ENCODE measurements at places on chromosomes 11 and 22. TPM values are rescaled to one million over a fixed set of nuclear protein-coding genes. Genes with fewer than 3 reads are reported as not detected.
A peak's percentile ranks its signal among the peaks of the same experiment; 100 is the strongest.

DNA sequence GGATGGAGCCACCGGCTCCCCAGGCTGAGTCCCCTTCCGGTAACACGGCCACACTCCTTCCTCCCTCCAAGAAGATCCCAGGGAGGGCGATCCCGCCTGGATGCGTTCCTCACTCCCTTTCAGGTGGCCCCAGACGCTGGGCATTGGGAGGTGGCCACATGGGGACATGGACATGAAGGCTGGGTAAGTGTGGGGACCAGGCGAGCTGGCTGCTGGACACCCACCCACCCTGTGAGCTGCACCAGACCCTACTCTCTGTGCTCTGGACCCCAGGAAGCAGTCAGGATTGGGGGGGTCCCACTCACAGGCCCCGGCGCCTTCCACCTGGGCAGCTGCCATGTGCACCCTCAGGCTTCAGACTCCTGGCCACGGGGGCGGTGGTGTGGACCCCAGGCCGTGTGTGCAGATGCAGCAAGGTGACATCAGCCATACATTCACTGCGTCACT is 932.8 kb downstream of the BRD1 start:
- peak; percentile 60 for DNase-seq

- DNase-seq = no peak
Measured at GRCh38 chr11:61054513-61054912, 47.8 kb upstream of the CD5 start.

- DNase-seq = no peak
Measured at GRCh38 chr11:72971192-72971967, 157.2 kb downstream of the ATG16L2 start.

DNA sequence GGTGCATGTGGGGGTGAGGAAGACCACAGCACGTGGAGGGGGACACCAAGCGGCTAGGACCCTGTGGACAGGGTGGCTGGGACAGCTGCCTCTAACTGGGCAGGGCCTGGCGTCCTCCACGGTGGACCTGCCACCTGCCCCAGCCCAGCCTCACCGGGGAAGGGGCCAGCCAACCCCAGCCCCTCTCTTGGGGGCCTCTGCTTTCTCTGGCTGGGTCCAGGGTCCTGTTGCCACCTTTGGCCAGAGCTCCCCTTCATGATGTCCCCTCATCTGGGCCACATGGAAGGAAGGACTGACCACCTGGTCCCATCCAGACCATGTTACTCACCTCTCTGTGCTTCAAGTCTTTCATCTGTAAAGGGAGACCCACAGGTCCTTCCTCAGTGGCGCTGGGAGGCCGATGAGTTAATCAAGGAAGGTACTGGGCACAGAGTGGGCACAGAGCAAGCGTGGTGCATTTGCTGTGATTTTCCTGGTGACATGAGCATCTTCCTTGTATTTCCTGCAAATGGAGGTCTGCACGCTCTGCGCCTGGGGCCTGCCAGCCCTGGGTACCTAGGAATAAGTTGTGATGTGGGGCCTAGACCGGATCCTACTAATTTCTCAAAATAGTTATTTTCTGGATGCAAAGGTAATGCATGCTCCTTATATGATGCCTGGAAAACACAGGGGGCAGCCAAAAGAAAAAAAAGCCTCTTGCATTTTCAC is 538.4 kb downstream of the TBC1D22A start:
- DNase-seq = peak; percentile 66

DNA sequence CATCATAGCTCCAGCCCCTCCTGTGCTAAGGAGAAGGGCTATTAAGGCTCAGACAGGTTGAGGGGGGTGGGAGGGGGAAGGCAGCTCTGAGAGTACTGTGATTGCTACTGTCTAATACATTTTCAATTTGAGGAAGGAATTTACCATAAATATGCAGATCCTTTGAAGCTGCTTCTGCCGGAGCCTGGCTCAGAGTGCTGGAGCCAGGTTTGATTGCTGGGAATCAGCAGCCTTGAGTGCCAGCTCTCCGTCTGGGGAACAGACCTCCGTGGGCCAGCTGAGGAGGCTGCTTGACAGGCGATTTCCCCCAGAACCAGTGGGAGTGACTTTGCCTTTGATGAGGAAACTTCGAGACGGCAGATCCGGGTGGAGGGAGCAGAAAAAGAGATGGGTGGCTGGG is 141.7 kb upstream of the TBCEL start:
- no peak for DNase-seq

DNA sequence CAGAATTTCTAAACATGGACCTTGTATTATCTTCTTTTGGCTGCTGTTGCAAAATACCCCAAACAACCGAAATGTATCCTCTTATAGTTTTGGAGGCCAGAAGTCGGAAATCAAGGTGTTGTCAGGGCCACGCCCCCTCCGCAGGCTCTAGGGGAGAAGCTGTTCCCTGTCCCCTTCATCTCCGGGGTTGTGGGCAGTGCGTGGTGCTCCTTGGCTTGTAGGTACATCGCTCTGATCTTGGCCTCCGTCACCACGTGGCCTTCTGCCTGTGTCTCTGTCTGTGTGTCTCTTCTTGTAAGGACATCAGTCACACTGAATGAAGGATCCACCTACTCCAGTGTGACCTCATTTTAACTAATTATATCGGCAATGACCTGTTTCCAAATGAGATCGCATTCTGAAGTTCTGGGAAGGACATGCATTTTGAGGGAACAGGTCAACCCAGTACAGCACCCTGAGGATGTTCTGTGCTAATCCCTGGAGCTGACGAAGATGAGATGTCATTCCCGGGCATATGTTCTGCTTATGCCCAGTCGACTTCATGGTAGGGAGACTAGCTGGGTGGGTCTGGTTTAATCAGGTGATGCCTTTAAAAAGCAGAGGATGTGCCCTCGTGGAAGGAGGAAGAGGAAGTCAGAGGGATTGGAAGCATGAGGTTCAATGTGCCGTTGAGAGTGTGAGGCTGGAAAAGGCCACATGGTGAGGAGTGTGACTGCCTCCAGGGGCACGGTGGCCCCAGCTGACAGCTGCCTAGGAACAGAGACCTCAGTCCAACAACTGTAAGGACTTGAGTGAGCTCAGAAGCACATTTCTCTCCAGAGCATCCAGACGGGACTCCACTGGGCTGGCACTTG is 531.1 kb downstream of the TBC1D22A start:
- DNase-seq = no peak

DNA sequence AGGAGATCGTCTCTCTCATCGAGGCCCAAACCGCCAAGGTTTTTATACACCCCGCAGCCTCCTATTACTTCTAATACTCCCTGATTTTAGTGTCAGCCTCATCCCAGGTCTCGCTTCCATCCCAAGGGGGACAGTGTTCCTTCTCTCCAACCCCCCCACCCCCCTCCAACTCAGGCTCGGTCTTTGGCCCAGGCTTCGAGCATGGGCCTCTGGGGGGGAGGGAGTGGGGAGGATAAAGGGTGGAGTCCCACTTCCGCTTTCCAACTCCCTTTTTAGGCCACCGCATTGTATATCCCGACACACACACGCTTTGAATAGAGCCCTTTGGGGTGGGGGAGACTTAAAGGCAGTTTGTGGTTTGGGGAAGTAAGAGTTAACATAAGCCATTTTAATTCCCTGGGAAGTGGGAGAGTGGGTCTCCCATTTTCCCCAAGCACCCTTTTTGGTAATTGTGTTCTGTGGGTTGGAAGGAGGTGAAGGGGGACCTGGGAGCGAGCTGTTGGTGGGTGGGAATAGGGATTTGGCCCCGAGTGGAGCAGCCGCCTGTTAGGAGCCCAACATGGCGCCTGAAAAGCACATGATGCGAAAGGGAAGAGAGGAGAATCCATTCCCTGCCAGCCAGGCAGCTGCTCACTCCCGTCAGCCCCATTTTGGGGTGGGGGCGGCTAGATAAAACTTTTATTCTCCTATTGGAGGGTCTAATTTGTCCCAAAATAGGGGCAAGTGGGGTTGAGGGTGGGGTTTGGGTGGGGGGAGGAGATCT is 844 bp downstream of the PCF11 start:
- no peak for DNase-seq

OR8U1 gene
- not detected for total RNA-seq

APOA4 gene
- total RNA-seq = 0.40 TPM

SLCO2B1 gene
- 61.1 TPM for total RNA-seq

B3GAT1 gene
- 0.13 TPM for total RNA-seq

TRPM5 gene
- not detected for total RNA-seq

CARD18 gene
- total RNA-seq = not detected

RAB3IL1 gene
- total RNA-seq = 14.3 TPM
